ENCODE measurements at places on chromosomes 5 and 9. TPM values are rescaled to one million over a fixed set of nuclear protein-coding genes. Genes with fewer than 3 reads are reported as not detected.

DNA sequence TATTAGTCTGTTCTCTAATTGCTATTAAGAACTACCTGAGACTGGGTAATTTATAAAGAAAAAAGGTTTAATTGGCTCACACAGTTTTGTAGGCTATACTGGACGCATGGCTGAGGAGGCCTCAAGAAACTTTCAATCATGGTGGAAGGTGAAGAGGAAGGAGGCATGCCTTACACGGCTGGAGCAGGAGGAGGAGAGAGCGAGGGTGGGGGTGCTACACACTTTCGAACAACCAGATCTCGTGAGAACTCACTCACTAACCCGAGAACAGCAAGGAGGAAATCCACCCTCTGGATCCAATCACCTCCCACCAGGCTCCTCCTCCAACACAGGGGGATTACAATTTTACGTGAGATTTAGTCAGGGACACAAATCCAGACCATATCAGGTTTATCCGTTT is 90.0 kb downstream of the RMI1 start:
- DNase-seq, result no peak
- no peaks in the 10 kb centered on the region for H3K27me3 ChIP-seq
- H3K4me3 ChIP-seq, result no peak overlapping the region
- H3K36me3 ChIP-seq, result no peaks in the 10 kb centered on the region
- H3K4me1 ChIP-seq, result no peaks in the 10 kb centered on the region

The ADAMTS2 gene
- total RNA-seq, result 10.5 TPM

The IFNA13 gene
- total RNA-seq, result 0.66 TPM

GRCh38 chr5:83964271-83964670 is 243.6 kb upstream of the HAPLN1 start:
- H3K36me3 ChIP-seq, result no peaks in the 10 kb centered on the region
- H3K27ac ChIP-seq, result no peak overlapping the region
- DNase-seq, result no peak
- H3K4me1 ChIP-seq, result no peaks in the 10 kb centered on the region

DNA sequence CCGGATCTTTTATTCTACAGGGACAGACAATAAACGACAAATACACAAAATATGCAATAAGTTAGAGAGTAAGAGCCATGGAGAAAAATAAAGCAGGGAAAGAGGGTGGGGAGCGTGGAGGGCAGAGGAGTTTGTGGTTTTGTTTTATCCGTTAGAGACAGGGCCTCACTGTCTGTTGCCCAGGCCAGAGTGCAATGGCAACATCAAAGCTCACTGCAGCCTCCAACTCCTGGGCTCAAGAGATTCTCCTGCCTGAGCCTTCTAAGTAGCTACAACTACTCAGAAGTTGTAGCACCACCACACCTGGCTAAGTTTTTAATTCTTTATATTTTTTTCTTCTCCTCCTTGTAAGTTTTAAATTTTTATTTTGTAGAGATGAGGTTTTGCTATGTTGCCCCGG is 54.5 kb upstream of the CTNNA1 start:
- DNase-seq, result no peak
- no peaks in the 10 kb centered on the region for H3K27me3 ChIP-seq
- H3K36me3 ChIP-seq, result no peaks in the 10 kb centered on the region
- no peak overlapping the region for H3K4me3 ChIP-seq
- H3K4me1 ChIP-seq, result peaks cover 25% of the 10 kb centered on the region

DNA sequence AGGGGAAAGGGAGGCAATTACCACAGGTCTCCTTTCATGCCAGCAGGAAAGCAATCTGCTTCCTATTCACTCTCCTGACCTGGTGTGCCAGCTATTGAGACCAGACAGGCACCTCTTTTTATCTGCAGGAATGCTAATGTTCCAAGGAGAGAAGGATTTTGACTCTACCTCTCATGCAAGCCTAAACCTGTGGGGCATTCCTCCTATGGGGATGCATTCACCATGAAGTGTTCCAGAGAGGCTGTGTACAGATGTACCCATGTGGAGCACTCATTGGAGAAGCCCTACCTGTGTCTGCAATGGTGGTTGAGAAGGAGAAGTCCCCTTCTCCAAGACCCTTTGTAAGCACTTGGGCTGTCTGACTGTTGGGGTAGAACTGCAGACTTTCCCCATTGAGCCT is 45.4 kb upstream of the EDIL3 start:
- no peak overlapping the region for H3K4me3 ChIP-seq
- no peak overlapping the region for H3K27ac ChIP-seq
- DNase-seq, result no peak
- peaks cover 8% of the 10 kb centered on the region for H3K4me1 ChIP-seq

- H3K27ac ChIP-seq, result no peak overlapping the region
- H3K4me1 ChIP-seq, result peaks cover 3% of the 10 kb centered on the region
- DNase-seq, result no peak
These were observed 33.9 kb downstream of the GOLGA1 start for GRCh38 chr9:124906966-124907365.

The LECT2 gene
- total RNA-seq, result not detected

DNA sequence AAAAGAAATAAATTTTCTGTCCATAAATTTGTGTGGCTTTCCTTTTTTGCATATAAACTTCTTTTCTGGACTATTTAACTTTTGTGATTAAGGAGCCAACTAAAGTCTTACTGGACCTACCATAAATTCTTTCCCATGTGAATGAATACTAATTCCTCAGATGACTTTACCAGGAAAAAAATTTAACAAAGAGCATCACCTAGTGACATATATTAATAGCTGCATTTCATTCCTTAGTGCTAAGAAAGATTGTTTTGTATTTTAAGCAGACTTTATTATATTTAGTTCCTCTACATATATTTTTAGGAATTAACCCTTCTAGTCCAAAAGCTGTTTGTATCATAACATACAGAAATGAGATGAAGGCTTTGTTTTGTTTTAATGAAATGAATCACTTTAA is 64.4 kb downstream of the C9orf85 start:
- no peak for DNase-seq
- peaks cover 16% of the 10 kb centered on the region for H3K36me3 ChIP-seq
- H3K27ac ChIP-seq, result no peak overlapping the region
- H3K4me1 ChIP-seq, result peaks cover under 1% of the 10 kb centered on the region
- H3K27me3 ChIP-seq, result no peaks in the 10 kb centered on the region
- H3K4me3 ChIP-seq, result no peak overlapping the region

The RNF14 gene
- total RNA-seq, result 35.1 TPM

DNA sequence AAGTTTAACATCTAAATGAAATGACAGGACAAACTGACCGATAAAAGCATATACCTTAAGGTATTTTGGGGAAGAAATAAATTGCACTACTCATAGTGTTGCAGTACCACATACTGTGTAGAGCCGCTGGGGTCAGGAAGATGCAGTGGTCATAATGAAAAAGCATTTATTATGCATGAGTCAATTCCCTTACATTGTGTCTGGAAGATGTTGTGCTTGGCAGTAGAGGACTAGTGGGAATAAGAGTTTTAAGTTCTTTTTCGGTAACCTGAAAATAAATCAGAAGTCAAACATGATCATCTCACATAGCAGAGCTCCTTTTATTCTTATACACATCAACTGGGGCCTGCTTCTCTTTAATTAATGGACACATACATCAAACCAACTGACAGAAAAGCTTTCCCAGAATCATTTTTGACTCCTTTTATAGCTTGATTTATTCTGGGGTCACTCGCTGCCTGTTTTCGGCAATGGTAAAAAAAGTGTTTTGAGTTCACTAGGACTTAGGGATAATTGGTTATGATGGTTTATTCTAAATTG is 262.5 kb upstream of the CHD1 start:
- H3K27ac ChIP-seq, result no peak overlapping the region
- no peak overlapping the region for H3K4me3 ChIP-seq
- no peaks in the 10 kb centered on the region for H3K36me3 ChIP-seq
- DNase-seq, result no peak

DNA sequence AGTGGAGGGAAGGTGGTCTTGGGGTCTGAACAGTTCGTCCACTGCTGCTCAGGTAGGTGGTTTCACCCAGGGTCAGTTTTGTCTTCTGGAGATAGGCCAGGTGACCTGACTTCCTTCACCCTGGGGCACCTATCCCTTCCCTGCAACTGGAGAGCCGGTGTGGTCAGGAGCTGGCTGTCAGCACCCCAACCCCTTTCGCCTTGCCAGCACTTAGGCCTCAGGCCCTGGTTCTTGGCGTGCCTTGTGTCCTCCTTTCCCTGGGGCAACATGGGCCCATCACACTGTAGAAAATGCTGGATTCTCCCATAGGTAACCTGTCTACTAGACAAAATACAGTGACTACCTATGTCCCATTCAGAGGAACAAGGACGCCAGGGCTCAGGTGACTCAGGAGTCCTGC is 13.1 kb downstream of the PROP1 start:
- H3K27me3 ChIP-seq, result peaks cover 17% of the 10 kb centered on the region
- no peak for DNase-seq

GRCh38 chr9:132670457-132671391 is at the start of gene GTF3C4:
GTF3C4 (plus strand) TSS chr9:132670464; CDS start chr9:132670599, 135 bp downstream.
- H3K27ac ChIP-seq, result peak within 1 kb of the TSS; percentile 95
- peaks cover 1% of the 10 kb centered on the region for H3K36me3 ChIP-seq
- peak within 1 kb of the TSS; percentile 91 for H3K4me3 ChIP-seq
- peak; percentile 58 for DNase-seq
- H3K27me3 ChIP-seq, result no peaks in the 10 kb centered on the region

- no peak overlapping the region for H3K27ac ChIP-seq
- DNase-seq, result no peak
- H3K27me3 ChIP-seq, result peaks cover 4% of the 10 kb centered on the region
These were observed 173.0 kb downstream of the MAST4 start for GRCh38 chr5:66769030-66769733.

The IL4 gene
- not detected for total RNA-seq

GRCh38 chr9:105357937-105358336 is 89.9 kb upstream of the FSD1L start:
- no peaks in the 10 kb centered on the region for H3K27me3 ChIP-seq
- no peak for DNase-seq
- H3K36me3 ChIP-seq, result peaks cover 17% of the 10 kb centered on the region
- H3K4me3 ChIP-seq, result no peak overlapping the region

DNA sequence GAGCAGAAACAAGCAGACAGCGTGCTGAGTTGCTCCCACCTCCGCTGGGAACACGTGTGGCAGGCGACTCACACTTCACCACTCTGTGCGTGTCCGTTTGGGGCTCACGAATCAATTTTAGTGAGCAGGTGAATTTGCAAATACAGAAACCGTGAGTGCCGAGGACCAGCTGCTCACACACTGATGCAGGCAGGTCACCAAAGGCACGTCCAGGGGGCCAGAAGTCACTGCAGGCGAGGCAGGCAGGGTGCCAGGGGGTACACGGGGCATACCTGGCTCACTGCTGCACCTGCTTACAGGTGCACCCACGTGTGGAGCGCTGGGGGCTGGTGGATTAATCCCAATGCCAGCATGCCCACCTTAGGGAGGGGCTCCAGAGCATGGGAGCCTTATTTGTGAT is 68.8 kb downstream of the ZNF354C start:
- no peak overlapping the region for H3K4me3 ChIP-seq
- DNase-seq, result no peak
- no peaks in the 10 kb centered on the region for H3K4me1 ChIP-seq
- H3K27ac ChIP-seq, result no peak overlapping the region

DNA sequence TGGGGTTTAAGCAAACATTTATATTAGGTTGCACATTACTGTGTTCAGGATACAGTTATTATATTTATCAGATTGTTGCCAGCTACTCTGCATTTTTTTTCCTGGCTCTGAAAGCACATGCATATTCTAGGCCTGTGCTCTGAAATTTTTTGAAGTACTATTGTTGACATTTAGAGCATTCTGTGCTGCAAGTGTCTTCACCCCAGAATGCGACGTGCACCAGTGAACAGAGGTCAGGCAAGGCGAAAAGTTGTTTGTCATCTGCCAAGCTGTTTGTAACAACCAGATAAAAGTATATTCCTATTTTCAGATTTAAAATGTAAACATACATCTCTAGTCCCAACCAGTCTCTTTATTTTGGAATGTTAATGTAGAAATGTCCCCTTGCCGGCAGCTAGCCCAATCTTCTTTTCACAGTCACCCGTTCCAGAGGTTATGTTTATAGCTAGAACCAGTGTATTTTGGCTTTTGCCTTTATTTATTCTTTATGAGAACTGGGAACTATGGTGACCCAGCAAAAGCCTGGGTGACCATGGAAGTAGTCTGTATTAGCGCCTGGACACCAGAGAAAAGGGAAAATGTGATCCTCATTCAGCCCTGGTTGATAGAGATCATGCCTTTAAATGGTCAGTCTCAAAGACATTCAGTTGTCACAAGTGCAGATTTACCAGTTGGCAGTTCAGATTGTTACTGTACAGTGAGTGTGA is 84.6 kb downstream of the NDUFAF2 start:
- H3K27me3 ChIP-seq, result no peaks in the 10 kb centered on the region
- H3K36me3 ChIP-seq, result peaks cover 5% of the 10 kb centered on the region
- no peak overlapping the region for H3K27ac ChIP-seq
- H3K4me1 ChIP-seq, result no peaks in the 10 kb centered on the region
- DNase-seq, result no peak

DNA sequence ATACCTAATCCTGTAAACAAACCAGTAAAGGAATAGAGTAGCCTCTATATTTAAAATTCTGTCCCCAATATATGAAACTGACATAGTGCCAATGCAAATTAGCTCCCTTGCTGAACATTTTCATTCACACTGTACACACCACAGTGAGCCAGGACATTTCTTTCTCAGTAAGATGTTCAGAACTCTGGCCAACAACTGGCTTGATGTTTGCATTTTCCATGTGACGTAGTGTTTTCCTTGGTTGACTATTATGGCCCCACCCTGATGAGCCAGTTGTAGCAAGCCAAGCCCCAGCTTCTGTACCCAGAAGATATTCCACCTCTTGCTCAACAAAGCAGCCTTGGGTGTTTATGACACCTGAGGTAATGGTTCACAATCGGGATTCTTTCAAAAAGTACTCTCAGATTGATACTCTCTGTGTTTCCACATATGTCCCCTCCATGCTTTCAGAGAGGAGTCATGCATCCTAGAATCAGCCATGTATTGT is 17.7 kb upstream of the ANXA1 start:
- H3K36me3 ChIP-seq, result no peaks in the 10 kb centered on the region
- peaks cover 64% of the 10 kb centered on the region for H3K4me1 ChIP-seq
- H3K4me3 ChIP-seq, result no peak overlapping the region
- peak overlapping the region; percentile 58 for H3K27ac ChIP-seq
- H3K27me3 ChIP-seq, result no peaks in the 10 kb centered on the region

DNA sequence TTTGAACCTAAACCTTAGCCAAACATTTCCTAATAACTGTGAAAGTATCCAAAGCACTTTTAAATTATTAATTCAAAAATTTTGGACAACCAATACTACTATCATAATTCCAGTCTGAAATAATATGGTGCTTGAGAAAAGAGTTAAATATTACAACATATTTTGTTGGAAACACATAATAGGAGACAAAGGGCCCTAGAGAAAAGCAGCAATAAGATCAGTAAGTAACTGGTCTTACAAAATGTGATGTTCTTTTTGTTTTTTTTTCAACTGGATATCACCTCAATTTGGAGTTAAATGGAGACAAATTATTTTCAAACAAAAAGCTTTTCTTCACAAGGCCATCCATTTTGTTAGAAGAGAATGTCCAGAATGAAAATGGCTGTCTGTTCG is 21.1 kb downstream of the SRFBP1 start:
- no peak overlapping the region for H3K4me3 ChIP-seq
- H3K36me3 ChIP-seq, result peaks cover 2% of the 10 kb centered on the region
- peaks cover 2% of the 10 kb centered on the region for H3K4me1 ChIP-seq
- no peak overlapping the region for H3K27ac ChIP-seq

DNA sequence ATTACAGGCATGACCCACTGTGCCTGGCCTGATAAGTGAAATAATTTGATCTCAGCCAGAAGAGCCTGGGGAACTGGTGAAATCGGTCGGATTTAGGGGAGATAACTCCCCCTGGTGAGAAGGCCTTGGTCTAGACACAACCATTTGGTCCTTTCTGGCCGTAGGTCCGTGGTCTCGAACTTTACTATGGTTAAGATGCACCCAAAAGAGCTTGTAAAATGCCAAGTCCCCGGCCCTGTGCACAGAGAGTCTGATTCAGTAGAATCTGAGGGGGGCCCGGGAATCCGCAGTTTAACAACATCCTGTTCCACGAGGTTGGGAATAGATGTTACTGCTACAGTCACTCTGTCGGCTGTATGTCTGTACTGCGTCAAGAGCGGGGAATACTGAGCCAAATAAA is 140.7 kb downstream of the C9orf50 start:
- no peak overlapping the region for H3K4me3 ChIP-seq
- no peaks in the 10 kb centered on the region for H3K27me3 ChIP-seq
- no peak for DNase-seq
- no peaks in the 10 kb centered on the region for H3K36me3 ChIP-seq

Data from mesothelial cell of epicardium (in vitro differentiated cells).